ENCODE measurements at places on chromosomes 5 and 9. TPM values are rescaled to one million over a fixed set of nuclear protein-coding genes. Genes with fewer than 3 reads are reported as not detected.

IFNB1 gene
- polyA plus RNA-seq = not detected

GRCh38 chr5:66864240-66864884, 268.2 kb downstream of the MAST4 start:
- DNase-seq = peak; percentile 47
- H3K27ac ChIP-seq = no peak overlapping the region
- peaks cover 12% of the 10 kb centered on the region for H3K27me3 ChIP-seq
- no peaks in the 10 kb centered on the region for H3K4me1 ChIP-seq

GRCh38 chr5:153043886-153044285, 446.6 kb upstream of the GRIA1 start:
- no peak for DNase-seq
- no peaks in the 10 kb centered on the region for H3K36me3 ChIP-seq
- no peaks in the 10 kb centered on the region for H3K4me1 ChIP-seq
- H3K4me3 ChIP-seq = no peak overlapping the region
- H3K27me3 ChIP-seq = no peaks in the 10 kb centered on the region
- no peak overlapping the region for H3K27ac ChIP-seq

GRCh38 chr5:89120719-89121118, 237.7 kb upstream of the MEF2C start:
- no peaks in the 10 kb centered on the region for H3K36me3 ChIP-seq
- no peaks in the 10 kb centered on the region for H3K27me3 ChIP-seq
- DNase-seq = no peak
- H3K4me3 ChIP-seq = no peak overlapping the region
- H3K4me1 ChIP-seq = no peaks in the 10 kb centered on the region
- H3K27ac ChIP-seq = no peak overlapping the region

GRCh38 chr9:81690251-81690851, 1.0 kb upstream of the TLE1 start:
- peaks cover 12% of the 10 kb centered on the region for H3K4me1 ChIP-seq
- peak overlapping the region; percentile 45 for H3K27ac ChIP-seq
- peak; percentile 27 for DNase-seq
- H3K27me3 ChIP-seq = no peaks in the 10 kb centered on the region
- no peaks in the 10 kb centered on the region for H3K36me3 ChIP-seq
- peak overlapping the region; percentile 57 for H3K4me3 ChIP-seq

DNA sequence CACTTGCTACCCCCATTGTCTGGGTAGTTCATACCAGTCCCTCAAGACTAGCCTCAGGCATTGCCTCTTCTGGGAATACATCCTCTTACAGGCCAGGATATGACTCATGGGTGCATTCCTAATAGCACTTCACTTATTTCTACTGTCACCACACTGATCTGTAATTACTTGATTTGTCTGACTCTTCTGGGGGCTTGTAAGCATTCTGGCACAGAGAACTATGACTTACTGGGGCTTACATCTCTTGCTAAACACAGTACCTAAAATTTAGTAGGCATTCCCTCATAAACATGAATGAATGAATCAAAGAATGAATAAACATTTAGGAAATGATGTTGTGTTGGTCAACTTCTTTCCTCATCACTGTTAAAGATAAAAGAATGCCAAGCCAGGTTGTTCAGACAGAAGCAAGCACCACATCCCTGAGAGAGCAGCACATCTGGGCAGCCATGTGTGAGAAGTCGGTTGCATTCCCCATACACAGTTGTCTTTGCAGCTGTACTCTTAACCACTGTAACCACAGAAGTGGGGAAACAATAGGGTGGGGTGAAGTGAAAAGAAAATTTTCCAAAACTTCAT, 27.6 kb downstream of the IL7R start:
- peak; percentile 90 for DNase-seq
- H3K4me1 ChIP-seq = peaks cover 6% of the 10 kb centered on the region
- no peaks in the 10 kb centered on the region for H3K27me3 ChIP-seq
- H3K27ac ChIP-seq = peak overlapping the region; percentile 59
- no peaks in the 10 kb centered on the region for H3K36me3 ChIP-seq
- no peak overlapping the region for H3K4me3 ChIP-seq

GRCh38 chr5:73853091-73853490, 227.1 kb downstream of the ARHGEF28 start:
- DNase-seq = peak; percentile 73
- no peak overlapping the region for H3K4me3 ChIP-seq
- no peak overlapping the region for H3K27ac ChIP-seq
- 0 out of 2 replicates have a peak, but pooled peaks cover 1% of the 10 kb centered on the region for H3K4me1 ChIP-seq
- H3K27me3 ChIP-seq = no peaks in the 10 kb centered on the region
- H3K36me3 ChIP-seq = no peaks in the 10 kb centered on the region

DNA sequence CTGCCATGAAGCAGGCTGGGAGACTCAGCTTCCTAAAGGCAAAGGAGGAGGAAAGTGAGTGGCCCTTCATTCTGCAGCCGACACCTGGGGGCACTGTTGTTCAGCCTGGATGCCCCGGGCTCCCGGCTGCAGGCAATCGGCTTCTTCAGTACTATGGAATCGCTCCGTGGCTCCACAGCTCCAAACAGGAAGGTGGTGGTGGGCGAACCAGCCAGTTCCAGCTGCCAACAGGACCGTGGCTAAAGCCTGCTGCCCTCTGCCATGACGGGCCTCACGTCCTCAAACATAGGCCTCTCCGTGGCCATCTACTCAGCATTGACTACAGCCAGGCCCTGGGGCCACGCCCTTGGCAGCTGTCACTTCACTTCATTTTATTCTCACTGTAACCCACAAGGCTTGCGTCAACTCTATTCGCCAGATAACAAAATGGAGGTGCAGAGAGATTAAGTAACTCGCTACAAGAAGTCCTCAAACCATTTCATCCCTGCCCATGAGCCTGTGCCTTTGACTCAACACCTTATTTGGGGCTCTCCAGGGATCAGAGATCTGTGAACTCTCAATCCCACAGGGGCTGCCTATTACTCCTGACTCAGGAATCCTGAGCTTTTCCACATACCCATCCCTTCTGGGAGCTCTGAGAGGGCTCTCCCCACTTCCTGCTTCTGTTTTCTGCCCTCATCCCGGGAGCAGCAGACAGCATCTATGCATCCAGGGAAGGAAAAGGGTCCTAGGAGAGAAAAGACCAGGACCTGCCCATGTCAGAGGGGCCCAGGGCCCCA, 38.0 kb downstream of the PAX5 start:
- peaks cover 48% of the 10 kb centered on the region for H3K27me3 ChIP-seq
- no peak overlapping the region for H3K4me3 ChIP-seq
- H3K36me3 ChIP-seq = no peaks in the 10 kb centered on the region
- H3K4me1 ChIP-seq = no peaks in the 10 kb centered on the region

GRCh38 chr9:98117984-98118639, 910 bp downstream of the TRIM14 start:
- H3K27ac ChIP-seq = no peak overlapping the region
- H3K27me3 ChIP-seq = no peaks in the 10 kb centered on the region
- H3K36me3 ChIP-seq = no peaks in the 10 kb centered on the region
- DNase-seq = peak; percentile 28

GRCh38 chr5:54390015-54390414, 65.5 kb upstream of the HSPB3 start:
- no peaks in the 10 kb centered on the region for H3K36me3 ChIP-seq
- no peak overlapping the region for H3K27ac ChIP-seq
- peak; percentile 97 for DNase-seq
- H3K27me3 ChIP-seq = peaks cover 5% of the 10 kb centered on the region

GRCh38 chr5:6228257-6229250, 149.8 kb downstream of the MED10 start:
- H3K4me1 ChIP-seq = no peaks in the 10 kb centered on the region
- H3K27ac ChIP-seq = no peak overlapping the region
- H3K4me3 ChIP-seq = no peak overlapping the region
- no peak for DNase-seq
- H3K36me3 ChIP-seq = no peaks in the 10 kb centered on the region

Measured in IMR-90 (cell line).